ENCODE measurements at places on chromosomes 3 and 15. TPM values are rescaled to one million over a fixed set of nuclear protein-coding genes. Genes with fewer than 3 reads are reported as not detected.

Gene OXSR1
- total RNA-seq: 15.1 TPM

Gene CKMT1A
- not detected for total RNA-seq

Gene CAMP
- not detected for total RNA-seq

Gene MYO5C
- 41.2 TPM for total RNA-seq

Gene CIDEC
- total RNA-seq: under 0.01 TPM

Gene DTWD1
- 6.2 TPM for total RNA-seq

Gene KCNMB2
- not detected for total RNA-seq

Gene EIF4G1
- total RNA-seq: 184 TPM

Gene SLC27A2
- total RNA-seq: 49.8 TPM

DNA sequence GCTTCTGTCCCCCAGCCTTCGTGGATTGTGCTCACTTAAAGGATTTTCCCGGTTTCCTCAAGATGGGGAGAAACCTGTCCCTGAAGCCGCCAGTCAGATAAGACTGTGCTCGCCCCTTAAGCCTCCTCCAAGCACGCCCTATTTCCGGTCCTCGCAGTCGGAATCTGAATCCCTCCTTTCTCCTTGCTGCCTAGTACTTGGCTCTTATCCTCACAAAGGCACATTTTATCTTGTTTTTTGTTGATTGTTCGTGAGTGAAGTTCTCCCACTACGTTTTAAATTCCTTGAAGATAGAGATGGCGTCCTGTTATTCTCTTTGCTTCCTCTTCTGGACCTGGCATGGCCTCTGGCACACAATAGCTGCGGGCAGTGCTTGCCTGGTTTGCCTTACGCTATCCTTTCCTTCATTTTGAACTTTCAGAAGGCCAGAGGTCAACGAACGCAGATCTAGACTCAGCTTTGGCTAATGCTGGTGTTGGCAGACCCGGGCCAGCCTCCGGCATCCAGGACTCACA, 1.7 kb downstream of the CLDN11 start:
- DNase-seq: no peak

- no peak for DNase-seq
These were observed 154.6 kb downstream of the ADAM10 start for GRCh38 chr15:58594898-58595297.

DNA sequence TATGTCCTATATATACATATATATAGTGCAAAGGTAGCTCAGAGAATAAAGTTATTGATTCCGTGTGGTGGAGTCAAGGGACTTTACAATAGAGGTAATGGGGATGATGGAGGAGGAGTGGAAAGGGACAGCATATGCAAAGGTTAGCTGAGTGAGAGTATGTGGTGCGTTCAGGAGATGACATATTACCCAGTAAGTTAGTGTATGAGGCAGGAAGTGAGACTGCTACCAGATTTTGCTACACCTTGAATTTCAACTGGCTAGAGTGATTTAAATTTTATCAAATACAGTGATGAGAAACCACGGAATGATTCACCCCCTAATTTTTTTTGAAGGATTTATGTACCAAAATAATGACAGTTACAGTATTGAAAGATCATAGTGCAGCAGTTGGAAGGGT, 2.8 kb downstream of the ACTL6A start:
- no peak for DNase-seq

GRCh38 chr3:103440539-103441203, 1005.9 kb downstream of the ZPLD1 start:
- no peak for DNase-seq

DNA sequence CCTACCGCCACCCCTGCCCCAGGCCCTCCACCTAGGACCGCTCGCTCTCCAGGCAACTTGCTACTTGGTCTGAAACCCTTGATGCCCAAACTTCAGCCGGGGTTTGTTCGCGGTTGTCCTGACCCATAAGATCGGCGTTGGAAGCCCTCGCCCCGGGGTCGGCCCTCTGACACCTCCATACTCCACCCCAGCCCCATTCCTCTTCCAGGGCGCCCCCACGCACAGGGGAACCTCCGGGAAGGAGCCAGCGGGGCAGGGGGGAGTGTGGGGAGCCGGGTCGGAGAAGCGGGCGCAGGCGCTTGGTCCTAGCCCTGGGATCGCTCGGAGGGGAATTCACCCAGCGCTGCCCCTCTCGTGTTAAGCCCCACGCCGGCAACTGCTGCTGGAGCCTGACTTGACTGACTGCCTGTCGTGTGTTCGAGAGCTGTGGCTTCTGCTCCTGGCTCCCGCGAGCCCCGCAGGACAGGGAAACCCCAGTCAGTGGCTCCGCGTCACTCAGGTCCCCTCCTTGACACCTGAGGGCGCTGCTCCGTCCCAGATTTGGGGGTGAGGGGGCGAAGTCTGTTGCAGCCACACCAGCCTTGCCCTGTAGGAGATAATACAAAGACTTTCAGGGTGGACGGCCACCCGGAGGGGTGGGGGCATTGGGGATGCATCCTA, 675 bp downstream of the RYR3 start:
- no peak for DNase-seq

- no peak for DNase-seq
These were observed 42.0 kb upstream of the FAM98B start for GRCh38 chr15:38411902-38412301.

DNA sequence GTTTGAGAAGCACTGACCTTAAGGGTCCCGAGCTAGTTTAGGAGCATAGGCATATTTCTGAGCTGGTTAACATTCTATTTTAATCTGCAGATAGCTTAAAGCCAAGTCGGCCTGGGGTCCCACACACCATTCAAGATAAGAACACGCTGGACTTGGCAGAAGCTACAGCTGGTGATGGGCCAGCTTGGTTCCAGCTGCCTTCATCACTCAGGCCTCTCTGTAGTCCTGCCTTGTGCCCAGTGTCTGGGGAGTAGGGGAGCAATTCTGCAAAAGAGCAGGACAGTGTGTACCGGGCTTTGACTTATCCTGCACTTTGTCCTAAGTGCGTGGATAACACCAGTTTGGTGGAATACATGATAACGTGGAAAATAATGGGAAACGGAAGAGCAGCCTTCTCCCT, 164.5 kb downstream of the MEGF11 start:
- DNase-seq: no peak

GRCh38 chr3:99776516-99777209, 41.0 kb upstream of the CMSS1 start:
- DNase-seq: no peak

DNA sequence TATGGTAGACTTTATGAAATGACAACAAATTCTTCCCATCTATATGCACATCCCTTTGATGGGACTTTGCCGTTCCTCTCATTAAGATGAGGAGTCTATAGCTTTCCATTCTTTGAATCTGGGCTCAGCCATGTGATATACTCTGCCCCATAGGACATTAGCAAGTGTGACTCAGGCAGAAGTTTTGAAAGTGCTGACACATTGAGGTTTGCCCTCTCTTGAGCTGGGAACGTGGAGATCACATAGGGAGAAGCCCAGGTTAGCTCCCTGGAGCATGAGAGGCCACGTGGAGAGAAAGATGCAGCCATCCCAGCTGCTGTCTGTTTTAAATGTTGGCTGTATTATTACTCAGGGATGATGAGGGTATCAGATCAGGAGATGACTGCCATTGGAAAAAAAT, 67.7 kb upstream of the OXTR start:
- no peak for DNase-seq

DNA sequence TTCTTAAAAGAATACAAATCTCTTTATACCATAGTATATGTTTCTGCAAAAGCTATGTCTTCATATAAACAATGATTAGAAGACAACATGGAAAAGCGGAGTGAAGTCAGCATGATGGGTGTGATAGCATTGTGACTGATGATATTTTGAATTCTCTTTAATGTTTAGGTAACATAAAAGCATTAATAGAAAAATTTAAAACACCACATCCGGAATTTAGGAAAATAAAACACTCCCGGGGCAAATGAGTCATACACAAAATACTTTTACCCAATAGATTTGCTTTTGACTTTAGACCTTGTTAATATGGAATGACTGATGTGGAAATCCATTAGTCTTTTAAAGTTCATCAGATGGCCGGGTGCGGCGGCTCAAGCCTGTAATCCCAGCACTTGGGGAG, 134.7 kb downstream of the P3H2 start:
- no peak for DNase-seq

DNA sequence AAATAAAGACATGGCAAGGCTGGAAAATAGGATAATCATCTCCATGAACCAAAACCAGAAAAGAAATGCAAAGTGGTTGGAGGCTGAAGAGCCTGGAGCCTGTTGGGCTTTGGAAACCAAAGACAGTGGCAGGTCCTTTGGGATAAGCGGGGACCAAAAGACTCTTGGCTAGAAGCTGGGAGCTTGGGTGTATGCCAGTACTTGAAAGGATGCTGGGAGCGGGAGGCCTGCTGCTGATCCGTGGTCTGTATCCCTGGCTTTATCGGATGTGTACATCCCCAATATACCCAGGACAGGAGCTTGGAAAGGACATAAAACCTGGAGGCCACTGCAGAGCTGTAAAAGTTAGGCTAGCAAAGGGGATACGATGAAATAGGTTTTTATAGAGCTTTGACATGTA, 1.3 kb upstream of the CHRNB4 start:
- no peak for DNase-seq

DNA sequence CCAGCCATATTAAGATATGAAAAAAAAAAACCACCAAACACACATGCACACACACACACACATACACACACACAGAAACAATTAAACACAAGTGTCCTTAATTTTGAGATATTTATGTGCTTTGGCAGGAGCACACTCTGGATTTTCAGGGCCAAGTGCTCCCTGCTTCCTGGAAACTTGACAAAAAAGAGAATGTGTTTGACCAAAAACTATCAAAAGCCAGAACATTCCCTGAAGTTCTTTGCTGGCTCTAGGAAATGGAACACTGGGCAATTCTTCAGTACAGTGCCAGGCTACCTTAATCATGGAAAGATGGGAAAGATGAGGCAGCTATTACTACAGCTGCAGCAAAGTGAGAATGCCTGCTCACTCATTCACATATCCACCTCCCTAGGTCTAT, 44.6 kb downstream of the P3H2 start:
- DNase-seq: no peak

- no peak for DNase-seq
These were observed 113.9 kb downstream of the SNRPN start for GRCh38 chr15:25068696-25069095.

GRCh38 chr3:131892331-131892730, 142.5 kb downstream of the CPNE4 start:
- no peak for DNase-seq

DNA sequence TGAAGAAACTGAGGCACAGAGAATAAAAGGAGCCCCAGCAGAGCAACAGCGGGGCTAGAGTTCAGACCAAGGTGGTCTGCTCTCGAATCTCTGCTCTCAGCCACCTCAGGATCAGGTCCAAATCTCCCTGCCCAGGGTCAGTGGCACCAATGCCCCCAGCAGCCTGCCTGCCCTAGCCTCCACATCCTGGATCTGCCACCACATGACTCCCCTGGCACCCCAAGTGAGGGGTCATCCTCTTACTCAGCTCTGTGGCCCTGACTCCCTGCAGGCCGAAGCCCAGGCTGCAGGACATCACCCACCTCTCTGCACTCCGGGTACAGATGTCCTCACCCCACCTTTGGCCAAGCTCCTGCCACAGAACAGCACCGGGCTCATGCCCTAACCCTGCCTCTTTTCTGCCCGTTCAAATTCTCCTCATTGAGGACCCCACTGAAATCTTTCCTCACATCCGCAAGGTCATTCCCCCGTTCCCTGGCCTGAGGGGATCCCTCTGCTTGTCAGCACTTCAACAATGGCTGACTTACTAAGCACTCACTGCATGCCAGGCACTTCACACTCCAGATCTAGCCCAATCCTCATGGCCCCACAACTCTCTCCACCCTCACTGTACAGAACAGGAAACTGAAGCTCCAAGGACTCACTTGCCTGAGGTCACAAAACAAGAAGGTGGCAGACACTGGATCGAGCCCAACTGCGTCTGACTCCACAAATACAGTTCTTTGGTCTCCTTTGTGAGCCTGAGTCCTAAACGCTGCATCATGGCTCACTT, 4.3 kb downstream of the PPIB start:
- no peak for DNase-seq

DNA sequence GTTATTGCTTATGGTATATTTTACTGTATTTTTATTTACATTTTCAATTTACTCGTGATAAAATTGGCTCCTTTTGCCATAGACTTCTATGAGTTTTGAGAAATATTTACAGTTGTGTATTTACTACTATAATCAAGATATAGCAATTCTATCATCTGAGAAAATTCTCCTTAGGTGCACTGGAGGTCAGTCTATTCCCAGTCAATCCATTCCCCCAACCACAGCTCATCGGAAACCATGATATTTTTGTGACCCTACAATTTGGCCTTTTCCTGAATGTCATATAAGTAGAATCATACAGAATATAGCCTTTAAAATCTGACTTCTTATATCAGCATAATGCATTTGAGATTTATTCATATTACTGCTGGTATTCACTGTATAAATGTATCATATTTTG, 114.7 kb upstream of the LRTM1 start:
- DNase-seq: no peak

- DNase-seq: no peak
These were observed 134.9 kb upstream of the BFSP2 start for GRCh38 chr3:133264920-133265319.

- DNase-seq: no peak
These were observed 520.7 kb downstream of the ROBO1 start for GRCh38 chr3:79246875-79247724.

GRCh38 chr3:180320631-180321030, 281.3 kb upstream of the TTC14 start:
- DNase-seq: no peak

GRCh38 chr3:111238885-111239284, 167.3 kb downstream of the NECTIN3 start:
- DNase-seq: peak; percentile 4

DNA sequence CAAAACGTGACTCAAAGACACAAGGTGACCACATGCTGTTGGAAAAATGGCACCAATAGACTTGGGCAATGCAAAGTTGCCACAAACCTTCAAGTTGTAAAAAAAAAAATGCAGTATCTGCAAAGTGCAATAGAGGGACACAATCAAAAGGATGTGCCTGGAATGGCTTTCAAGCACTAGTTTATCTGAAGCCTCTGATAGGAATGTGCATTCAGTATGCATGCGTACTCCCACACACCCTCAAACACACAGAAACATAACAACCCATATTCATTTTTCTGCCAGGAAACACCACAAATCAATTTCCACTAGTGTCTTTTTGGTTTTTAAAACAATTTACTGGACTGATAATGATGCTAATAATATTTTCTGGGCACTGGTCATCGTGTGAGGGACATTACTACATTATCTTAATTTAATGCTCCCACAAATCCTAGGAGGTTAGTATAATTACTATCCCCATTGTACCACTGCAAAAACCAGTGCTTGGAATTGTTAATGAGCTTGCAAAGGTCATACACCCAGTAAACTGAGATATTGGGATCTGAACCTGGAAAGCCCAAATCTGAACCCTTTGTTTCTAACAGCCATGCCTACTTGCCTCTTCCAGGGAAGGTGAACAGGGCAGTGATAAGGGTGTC, 298.7 kb downstream of the MAGI1 start:
- DNase-seq: no peak

DNA sequence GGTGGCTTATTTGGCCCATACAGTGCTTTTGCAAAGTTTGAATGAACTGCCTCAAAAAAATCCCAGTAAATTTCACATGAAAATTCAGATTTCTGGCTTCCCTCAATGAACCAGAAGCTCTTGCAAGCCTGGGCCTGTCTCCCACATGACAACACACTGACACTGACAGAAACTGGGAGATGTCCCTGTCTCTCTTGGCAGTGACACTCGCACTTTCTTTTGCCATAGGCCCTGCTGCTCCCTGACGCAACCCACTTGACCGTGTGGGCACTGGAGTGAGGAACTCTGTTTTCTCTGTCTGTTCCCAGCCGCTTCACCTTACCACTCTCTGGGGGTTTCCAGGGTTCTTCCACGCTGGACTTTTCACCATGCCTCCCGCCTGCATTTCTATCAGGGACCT, 524.5 kb downstream of the SHQ1 start:
- DNase-seq: no peak
